Stimulated activated CD4-positive, alpha-beta T cell treated with anti-CD3 and anti-CD28 coated beads, TNF-alpha, amount 100 ng/mL, for 48 hours (primary cell): ENCODE measurements at places on chromosomes 1 and 21.

DNA sequence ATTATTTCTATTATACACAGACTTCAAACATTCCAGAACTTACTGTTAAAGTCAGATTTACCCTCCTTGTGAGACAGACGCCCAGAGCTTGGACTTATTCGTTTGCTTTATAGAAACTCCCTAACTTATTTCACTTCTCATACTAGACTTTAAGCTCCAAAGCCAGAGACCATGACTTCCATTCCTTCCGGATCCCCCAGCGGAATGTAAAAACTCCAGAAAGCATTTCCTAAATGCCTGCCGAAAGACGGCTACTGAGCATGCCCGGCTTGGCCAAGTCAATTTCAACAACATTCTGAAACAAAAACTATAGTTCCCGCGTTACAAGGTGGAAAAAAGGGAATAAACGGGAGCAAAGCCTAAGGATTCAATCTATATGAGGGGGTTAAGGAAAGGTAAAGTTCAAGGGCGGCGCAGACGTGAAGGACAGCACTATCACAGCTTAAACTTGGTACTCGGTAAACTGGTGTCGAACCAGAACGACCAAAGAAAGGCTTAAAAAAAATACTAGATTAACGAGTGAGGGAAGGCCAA lies 1.1 kb downstream of the USP48 start:
- no peak for DNase-seq

- DNase-seq, result no peak
Measured at GRCh38 chr1:247210062-247210375, 38.2 kb upstream of the ZNF124 start.

DNA sequence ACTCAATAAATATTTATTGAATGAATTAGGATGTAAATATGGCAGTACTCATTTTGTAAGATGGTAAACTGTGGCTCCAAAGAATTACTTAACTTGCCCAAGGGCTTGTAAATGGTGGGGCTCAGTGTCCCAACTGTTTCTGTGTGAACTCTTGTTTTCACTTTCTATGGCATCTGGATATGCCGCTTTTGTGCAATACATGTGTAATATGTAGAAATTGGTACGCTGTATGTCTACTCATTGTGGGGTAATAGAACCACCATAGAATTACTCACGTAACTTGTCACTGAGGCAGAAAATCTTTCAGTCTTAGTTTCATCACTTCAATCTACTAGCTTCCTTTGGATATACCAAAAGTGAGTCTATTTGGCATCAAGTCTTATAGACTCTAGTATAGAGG lies 977 bp downstream of the PRPF3 start:
- peak; percentile 3 for DNase-seq

DNA sequence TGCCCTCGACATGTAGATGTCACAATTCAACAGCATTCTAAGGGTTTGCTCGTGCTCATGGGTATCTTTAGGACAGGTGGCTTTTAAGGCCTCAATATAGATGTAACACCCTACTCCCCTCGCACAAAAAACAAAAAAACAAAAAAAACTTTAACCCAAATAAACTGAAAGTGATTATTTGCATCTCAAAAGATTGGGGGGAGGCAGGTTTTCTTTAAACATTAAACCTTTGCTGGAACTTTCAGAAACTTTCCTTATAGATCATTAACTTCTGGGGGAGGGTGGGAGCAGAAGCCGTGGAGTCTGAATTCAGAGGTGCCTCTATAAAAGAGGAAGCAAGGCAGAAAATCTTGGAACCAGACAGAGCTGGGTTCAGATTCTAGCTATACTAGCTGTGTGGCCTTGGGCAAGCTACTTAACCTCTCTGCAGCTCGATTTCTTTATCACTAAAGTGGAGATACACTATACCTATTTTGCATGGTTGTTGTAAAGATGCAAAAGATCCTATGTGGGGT lies 3.2 kb upstream of the KIAA1614 start:
- DNase-seq, result no peak

- DNase-seq, result no peak
Measured at GRCh38 chr1:99751877-99752504, 14.4 kb downstream of the FRRS1 start.

DNA sequence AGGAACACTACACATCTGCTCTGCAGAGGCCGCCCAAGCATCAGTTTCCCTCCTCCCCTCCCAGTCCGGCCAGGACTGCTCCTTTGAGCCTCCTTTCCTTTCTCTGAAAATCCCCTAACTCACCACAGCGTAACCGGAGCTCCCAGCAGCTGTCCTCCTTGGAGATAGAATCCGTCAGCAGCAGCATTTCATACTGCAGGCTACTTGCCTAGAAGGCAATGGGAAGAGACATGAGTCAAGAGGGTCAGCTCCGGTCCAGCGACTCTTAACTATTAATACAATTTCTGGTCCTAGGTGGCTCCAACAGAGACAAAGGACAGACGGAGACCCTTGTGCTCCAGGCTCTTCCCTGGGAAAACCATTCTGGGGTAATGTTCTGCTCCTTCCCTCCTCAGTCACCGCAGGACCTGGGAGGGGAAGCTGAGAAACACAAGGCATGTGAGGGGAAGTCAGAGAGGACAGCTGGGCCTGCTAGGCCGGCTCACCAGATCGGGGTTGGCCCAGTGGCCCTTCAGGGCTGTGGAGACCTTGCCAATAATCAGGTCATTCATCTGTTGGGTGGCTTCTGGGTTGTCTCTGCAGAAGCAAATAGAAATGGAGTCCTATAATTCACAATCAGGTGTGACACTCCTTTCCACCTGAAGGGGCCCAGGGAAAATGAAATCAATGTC lies 99.7 kb downstream of the UBR4 start:
- DNase-seq, result no peak

DNA sequence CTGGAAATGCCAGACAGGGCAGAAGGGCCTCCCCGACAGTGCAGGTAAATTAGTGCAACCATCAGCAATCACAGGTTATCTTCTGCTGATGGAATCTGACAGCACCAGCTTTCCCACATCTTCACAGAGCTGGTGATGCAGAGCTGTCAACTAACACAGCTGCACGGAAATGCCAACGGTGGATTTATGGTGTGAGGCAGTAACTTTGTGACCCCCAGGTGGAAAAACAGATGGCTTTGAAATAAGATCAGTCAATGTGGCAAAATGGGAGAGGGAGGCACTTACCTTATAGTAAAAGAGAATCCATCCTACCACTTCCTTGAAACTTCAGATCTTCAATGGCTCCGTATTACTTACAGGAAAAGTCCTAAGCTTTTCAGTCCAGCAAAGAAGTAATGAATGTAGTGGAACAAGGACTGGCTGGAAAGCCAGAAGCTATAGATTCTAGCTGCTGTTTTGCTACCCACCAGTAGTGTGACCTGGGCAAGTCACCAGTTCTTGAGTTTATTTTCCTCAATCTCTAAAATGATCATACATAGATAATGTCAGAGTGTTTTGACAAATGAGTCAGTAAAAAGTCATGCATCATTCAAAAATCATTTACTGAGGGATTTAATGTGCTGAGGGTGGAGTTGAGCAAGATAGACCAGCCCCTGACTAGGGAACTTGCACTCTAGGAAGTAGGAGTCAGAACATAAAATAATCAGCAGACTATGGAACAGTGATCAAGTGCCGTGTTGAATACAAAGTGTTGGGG lies 245.7 kb upstream of the JUN start:
- no peak for DNase-seq

GRCh38 chr21:43631411-43632107 lies 27.7 kb downstream of the HSF2BP start:
- DNase-seq, result no peak

DNA sequence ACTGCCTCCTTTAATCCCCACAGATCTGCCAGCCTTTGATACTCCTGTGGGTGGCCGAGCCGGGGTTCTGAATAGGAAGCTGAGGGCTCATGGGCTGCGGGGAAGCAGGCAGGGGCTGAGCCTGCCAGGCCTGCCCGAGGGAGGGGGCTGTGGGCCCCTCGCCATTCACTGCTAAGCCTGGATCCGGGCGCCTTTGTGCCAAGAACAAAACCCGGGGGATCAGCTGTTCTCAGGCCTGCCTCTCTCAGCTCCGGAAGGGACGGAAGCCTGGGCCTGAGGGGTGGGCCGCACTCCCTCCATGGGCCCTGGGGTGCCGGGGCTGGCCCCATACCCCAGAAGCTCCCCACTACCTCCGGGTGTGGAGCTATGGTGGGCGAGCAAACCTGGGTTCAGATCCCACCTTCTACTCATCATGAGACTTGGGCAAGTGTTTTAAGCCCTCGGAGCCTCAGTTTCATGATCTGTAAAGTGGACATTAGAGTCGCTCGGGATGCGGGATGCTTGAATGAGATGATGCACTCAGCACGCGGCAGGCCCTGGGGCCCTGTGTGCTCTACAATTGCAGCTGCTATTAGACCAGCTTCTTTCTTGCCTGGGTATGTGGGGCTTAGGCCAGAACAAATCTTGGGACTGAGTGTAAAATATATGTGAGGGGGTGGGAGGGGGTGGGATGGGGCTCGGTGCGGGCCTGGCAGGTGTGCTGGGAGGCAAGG lies 19.2 kb upstream of the EPHA2 start:
- DNase-seq, result no peak

DNA sequence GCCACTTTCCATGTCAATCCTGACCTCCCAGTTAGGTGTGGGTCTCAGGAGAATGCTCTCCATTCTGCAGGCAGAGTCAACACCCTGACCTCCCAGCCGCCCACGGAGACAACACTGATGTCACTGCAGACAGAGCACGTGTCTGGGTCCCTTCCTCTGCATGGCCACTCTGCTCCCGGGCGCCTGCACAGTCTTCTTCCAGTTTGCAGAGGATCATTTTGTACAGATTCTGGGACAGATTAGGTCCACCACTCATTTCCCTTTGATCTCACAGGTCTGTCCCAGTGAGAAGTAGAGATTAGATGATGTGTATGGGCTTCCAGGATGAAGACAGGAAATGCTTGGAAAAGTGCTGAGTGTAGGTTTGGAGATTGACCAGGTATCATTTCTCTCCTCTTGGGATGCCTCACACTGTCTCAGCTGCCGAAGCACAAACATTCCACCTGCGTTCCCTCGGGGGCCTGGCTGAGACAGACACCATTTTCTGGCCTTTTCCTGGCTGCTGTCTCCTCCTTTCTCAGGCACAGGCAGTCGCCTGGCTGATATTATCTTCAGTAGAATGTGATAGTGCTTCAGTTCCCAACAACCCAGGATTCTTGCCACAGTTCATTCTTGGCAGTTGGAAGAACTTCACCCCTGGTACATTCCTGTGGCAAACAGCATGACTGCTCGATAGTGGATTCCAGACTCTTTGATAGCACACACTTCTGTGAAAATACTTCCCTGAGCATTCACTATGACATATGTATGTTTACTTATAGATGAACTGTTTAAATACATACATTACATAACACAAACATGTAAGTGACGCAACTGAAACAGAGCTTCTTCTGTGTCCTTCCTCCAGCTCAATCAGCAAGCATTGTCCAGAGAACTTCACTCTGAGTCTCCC lies 7.9 kb downstream of the MYBPHL start:
- peak; percentile 20 for DNase-seq

GRCh38 chr1:31596737-31597097 lies 20.4 kb downstream of the TINAGL1 start:
- DNase-seq, result no peak

DNA sequence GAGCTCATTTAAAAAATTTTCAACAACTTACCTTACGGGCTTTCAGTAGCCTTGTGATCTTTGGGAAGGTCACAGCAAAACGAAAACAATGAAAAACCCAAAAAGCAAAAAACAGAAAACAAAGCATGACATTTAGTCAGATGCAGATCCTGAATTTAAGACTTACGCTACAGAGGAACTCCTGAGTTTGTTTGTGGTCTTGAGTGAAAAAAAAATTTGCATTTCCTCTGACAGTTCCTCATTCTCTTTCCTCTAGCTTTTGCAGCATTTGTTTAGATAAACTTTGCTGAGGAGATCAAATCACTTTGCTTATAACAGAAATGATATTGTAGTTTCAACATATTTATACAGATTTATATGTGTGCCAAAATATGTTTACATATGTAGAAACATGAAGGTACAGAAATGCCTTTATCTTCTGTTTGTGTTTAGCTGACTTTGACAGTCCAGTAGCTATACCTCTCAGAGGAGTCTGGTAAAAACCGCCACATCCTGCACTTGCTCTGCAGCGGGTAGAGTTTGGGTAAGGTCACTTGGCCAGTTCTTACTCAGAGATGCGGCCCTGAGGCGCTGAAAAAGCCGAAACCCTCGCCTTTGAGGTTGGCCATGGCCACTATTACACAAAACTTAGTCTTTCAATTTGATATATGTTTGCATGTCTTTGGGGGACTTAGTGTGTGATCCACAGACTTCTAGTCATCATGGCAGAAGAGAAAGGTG lies 142.5 kb downstream of the TNR start:
- DNase-seq, result no peak

GRCh38 chr1:231550448-231550781 lies 21.9 kb downstream of the TSNAX start:
- no peak for DNase-seq

DNA sequence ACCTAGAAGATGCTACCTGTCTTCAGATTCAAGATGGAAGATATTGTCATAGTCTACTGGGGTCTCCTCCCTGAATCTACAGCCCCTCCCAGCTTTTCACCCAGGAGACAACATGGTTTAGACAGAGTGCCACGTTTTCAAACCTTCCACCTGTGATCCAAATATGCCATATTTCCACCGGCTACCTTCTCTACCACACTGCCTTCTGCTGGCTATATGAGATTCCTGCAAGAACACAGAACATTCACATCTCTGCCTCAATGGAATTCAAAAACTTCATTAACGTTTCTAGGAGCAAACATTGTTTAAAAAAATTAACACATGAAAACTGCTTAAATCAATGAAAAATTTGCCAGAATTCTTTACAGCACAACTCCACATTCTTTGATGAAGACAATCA lies 12.9 kb upstream of the LELP1 start:
- DNase-seq, result no peak

GRCh38 chr1:18534810-18535205 lies 54.1 kb downstream of the KLHDC7A start:
- DNase-seq, result no peak
